NCI-H2171 (cell line): ENCODE measurements at places on chromosomes 4 and X.
A peak's percentile ranks its signal among the peaks of the same experiment; 100 is the strongest.

- DNase-seq = no peak
These were observed 17.2 kb upstream of the HPGDS start for GRCh38 chr4:94359838-94360237.

DNA sequence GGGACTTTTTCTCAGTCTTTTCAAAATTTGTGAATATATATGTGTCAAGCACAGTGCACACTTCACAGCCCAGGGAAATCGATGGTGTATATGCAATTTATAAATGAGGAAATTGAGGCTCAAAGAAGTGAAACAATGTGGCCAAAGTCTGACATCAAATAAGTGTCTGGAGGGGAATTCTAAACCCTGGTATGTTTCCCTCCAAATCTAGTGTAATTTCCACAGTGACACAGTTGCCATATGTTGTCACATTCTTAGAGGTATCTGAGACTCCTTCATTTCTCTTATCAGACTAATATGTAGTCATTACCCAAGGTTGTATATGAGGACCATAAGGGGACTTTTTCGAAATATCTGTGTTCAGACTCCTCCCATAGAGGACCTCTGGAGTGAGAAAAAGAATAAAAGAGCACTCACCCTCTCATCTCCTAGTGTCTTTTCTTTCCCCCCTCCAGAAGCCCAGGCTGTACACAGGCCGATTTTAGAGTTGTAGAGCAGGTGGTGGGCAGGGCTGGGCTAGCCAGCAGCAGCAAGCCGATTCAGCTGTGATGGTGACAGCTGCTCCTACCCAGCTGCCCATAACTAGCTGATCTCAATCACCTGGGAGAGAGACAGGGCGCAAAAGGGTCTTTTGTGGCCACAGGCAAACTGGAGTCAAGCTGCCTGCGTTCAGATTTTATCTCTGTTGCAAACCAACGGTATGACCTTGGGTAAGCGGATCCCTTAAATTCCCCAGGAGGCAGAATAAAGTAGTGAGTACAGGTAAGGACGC is 55.1 kb downstream of the CLCN5 start:
- peak; percentile 47 for DNase-seq

DNA sequence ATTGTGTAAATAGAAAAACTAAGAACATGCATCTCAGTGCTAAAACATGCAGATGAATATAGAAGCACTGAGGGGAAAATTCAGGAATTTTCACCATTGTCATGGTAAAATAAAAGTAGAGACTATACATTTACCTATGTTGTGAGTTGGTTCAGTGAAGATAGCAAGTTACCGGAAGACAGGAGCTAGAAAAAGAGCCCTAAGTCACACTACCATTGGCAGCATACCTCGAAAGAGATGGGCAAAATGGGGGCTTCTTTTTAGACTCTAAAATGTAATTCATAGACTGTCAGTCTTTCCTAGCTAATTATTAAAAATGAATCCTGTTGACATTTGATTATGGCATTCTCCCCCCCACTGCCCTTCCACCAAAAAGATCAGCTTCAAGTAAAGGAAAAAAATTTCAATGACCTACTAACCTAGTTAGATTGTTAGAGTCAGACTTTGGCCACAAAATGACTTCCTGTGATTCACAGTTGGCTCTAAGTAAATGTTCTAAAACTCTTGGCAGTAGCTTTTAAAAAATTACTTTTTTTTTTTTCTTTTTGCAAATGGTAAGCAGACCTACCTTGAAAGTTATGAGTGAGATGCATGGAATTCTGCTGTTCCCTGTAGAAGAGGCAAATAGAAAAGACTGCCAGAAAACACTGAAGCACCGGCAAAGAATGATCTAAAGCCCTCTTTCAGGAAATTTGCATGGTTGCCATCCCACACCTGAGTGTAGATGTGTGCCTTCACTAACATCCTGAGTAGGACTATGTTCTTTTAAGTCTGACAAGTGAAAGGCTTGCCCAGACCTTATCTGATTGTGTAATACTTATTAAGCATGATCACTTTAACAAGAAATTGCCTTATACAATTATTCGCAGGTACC is 26.4 kb upstream of the ARSJ start:
- no peak for DNase-seq

- peak; percentile 21 for DNase-seq
These were observed 3.5 kb upstream of the TMSB4X start for GRCh38 chrX:12971282-12972003.

DNA sequence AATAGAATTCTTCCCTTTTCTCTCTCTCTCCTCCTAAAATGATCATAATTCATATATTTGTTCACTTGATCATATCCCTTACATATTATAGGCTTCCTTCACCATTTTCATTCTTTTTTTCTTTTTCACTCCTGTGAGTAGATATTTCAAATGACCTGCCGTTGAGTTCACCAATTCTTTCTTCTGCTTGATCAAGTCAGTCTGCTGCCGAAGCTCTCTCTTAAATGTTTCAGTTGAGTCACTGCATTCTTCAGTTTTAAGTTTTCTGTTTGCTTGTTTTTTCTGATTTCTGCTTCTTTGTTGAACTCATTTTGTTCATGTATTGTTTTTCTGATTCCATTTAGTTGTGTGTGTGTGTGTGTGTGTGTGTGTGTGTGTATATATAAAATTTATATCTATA is 354.3 kb downstream of the GPAT3 start:
- DNase-seq = no peak

GRCh38 chr4:108763226-108763593 is 357 bp upstream of the ETNPPL start:
- DNase-seq = no peak
